ENCODE measurements at places on chromosomes 1 and 21.
A peak's percentile ranks its signal among the peaks of the same experiment; 100 is the strongest.

DNA sequence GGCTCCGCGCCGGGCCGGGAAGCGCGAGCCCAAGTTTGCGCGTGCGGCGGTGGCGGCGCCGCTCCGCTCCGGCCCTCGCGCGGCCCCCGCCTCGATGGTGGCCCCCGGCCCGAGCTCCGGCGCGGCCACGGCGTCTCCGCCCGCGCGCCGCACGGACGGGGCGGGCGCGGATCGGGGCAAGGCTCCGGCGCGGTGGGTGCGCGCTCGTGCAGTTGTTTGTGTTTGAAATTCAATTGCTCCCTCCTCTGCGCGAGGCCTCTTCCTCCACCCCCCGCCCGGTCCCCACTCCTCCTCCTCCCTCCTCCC, at the start of gene HDGF:
TSS of gene HDGF (minus strand) at position 225 of the 306 bp plus-strand sequence. CDS start 246 bp downstream, outside the sequence.
- no peak for DNase-seq

DNA sequence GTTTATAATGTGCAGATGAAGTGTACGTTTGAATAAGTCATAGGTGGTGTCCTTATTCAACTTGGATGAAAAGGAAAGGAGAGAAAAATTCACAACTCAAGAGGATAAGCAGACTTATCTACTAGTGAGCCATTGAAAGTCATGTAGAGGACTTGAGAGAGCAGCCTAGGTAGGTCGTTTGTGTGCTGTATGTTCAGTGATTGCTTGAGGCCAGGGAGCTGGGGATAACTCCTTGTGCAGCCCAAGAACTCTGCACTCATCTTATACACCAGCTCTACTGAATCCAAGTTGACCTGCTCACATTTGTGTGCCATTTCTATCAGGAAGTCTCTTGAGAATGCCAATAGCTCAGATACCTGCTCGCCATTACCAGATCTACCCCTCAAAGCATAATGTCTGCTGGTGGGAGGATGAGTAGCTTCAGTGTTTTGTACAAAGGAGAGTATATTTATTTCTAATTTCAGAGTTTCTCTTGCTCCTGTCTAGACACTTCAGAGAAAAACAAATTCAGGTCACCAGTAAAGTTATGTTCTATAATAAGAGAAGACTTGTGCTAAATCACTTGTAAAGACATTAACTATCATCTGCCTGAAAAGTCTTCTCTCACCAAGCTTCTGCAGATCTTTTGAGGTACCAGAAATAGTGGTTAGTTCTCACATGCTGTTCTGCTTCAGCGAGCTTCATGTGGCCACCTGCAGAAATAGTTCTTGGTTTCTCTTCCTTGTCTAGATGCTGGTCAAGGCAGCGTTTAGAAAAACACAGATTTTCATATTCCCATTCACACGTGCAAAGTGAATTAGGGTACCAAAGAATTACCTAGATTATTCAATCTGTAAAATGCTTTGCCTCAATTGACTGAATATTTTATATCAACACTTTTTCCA, 10.8 kb downstream of the S1PR1 start:
- DNase-seq = no peak

- no peak for DNase-seq
Observed at GRCh38 chr1:215517441-215517891, 49.6 kb upstream of the KCTD3 start.

GRCh38 chr1:225855503-225856300, 26.5 kb downstream of the TMEM63A start:
- DNase-seq = no peak

- DNase-seq = no peak
Observed at GRCh38 chr1:232192781-232193450, 437.0 kb downstream of the SIPA1L2 start.

GRCh38 chr1:213987422-213987926, 299 bp upstream of the PROX1 start:
- DNase-seq = peak; percentile 68

DNA sequence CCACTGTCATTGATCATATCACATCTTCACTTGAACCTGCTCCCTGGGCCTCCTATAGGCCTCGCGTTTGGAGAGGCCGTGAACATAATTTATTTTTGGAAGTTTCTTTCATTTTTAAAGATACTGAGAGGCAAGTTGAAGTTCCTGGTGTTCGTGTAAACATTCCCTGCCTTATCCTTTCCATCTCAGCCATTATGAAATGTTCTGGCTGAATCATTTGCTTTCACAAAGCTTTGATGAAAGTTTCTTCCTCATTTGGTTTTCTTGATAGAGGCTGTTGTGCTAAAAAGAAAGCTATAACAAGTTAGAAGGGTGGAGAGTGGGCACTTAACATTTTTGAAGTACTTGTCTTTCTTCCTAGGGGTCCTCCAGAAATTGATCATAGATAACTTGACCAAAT, 15.5 kb downstream of the CAMTA1 start:
- no peak for DNase-seq

DNA sequence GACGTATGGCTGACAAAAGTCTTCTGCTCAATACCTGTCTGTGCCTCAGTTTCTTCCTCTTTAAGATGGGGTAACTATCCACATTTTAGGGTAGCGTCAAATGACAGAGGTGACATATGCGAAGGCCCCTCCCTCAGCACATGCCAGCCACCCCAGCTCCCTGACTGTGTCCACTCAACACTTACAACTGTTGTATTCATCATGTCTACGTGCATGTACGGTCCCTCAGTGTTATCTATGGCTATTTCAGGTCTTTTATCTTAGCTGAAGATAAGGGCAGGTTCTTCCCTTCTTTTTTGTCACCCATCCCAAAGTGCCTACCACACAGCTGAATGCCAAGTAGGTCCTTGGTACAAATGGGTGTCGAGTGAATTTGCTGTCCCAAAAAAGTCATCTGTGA, 8.3 kb upstream of the C1orf198 start:
- DNase-seq = no peak

DNA sequence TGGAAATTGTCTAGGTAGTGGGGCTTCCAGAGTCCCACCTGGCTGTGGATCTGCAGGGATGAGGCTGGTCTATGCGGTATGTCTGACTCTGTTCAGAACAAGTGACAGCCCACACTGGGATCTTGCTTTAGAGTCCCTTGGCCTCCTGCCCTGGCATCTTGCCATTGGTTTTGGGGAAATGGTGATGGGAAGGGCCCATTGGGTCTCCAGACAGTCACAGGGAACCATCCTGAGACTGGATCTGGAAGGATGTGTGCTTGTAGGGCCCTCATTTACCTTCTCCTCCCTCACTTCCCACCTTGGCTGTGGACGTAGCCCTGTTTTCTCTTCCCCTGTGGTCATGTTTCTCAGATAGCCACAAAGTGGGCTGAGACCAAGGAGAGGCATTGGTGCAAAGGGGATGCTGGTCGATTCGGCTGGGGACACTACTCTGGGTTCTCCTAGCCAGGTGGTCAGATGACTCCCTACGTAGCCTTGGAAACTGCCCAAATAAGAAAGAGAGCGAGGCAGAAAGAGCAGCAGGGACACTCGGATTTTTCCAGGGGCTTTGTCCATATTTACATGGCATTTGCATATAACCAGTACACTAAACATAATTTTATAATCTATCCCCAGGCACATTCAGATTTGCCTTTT, 15.1 kb downstream of the SOX13 start:
- no peak for DNase-seq

DNA sequence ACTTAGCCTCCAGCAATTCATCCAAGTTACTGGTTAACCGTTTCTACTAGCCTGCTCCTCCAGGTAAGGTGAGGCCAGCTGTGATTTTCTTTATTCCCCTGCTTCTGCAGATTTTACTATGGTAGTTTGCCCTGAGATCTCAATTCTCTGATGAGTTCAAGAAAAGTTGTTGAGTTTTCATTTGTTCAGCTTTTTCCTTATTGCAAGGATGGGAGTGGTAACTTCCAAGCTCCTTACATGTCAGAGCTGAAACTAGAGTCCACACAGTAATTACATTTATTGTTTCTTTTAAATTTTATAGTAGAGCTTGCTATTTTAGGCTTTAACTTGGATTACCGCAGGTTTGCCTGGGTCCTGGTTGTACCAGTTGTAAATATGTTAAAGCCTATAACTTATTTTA, 76.9 kb upstream of the ZRANB2 start:
- no peak for DNase-seq

DNA sequence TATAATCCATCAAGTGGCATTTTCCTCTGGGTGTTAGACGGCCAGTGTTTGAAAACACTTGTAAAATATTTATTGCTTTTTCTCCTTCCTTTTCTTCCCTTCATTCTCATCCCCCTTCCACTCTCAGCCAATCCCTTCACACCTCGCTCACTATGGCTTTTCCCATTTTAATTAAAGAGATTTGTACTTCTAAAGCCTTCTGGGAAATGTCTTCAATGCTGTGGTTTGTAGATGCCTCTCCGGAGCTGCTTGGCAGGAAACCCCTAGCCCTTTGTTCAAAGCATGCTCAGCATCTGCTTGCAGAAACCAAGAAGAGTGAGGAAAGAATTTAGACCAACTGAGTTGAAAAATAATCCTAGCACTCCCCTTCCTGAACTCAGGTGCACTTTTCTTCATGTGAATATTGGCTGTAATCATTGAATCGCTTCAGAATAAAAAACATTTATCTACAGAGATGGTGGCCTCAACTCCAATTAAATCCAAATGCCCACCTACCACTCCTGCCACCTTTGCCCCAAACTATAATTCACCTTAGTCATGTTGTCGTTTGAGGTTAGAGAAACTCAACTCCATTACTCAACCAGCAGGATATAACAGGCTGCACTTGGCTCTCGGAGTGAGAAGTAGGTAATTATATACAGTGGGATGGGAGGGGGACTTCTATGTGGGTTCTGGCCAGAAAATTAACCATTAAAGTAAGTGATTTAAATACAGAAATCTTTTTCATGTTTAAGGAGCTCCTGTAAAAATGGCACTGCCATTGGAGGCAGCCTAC, 659.4 kb upstream of the CAMK1G start:
- DNase-seq = no peak

DNA sequence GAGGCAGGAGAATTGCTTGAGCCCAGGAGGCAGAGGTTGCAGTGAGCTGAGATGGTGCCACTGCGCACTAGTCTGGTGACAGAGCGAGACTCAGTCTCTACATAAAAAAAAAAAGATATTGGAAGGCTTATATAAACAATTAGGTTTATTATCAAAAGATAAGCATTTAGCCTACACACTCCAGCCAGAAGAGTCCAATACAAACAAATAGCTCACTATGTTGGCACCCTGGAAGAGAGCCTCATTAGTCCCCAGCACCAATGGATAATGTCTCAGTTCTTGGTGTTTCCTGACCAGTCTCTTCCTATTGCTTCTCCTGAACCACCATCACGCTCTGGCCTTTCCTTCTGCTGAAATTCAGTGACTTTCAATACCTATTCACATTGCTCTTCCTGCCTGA, 48.6 kb upstream of the ATP1A1 start:
- no peak for DNase-seq

DNA sequence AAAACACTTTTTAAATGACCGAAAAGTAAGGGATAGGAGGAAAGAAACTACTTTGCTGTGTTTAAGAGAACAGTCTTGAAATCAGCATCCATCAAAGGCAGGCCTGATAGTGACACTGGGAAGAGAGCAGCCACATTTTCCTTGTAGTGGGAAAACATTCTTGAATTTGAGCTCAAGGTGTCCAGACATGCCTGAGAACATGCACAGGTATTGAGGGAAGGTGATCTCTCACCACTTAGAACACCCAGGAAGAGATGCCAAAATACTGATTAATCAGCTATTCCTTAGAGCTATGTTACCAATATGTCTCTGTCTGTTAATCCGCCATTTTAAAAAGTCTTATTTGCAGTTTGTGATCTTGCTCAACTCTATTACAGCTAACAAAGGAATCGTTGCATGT, 25.9 kb downstream of the IL12RB2 start:
- no peak for DNase-seq

- DNase-seq = no peak
Observed at GRCh38 chr1:80531182-80531581, 1269.6 kb upstream of the ADGRL2 start.

GRCh38 chr21:18000981-18001686, 182.0 kb upstream of the C21orf91 start:
- DNase-seq = no peak

Measured in liver (tissue), 10 donors.